Activated CD4-positive, alpha-beta T cell treated with anti-CD3 and anti-CD28 coated beads, Interleukin-2, amount 50 U/mL, for 24 hours (primary cell): ENCODE measurements at places on chromosomes 4 and X.

GRCh38 chr4:6951880-6952381 lies 42.3 kb downstream of the TBC1D14 start:
- no peak for DNase-seq

DNA sequence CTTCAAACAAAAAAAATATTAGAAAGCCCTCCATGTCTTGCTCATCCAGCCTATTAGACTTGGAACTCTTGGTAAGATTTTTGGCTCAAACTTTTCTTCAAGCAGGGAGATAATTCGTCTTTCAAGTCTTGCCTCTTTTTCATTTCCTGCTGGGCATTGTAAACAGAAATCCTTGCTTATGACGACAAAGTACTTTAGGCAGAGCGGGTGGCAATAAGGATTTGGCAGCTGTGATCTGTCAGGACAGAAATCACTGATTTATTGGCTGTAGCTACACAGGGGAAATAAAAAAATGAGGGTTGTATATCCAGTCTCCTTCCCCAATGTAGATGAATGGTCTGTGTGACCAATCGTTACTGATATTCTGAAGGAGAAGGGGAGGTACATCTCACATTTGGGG lies 121.6 kb downstream of the SLC4A4 start:
- DNase-seq: no peak

- no peak for DNase-seq
Measured at GRCh38 chr4:101253121-101253520, 94.2 kb downstream of the PPP3CA start.

DNA sequence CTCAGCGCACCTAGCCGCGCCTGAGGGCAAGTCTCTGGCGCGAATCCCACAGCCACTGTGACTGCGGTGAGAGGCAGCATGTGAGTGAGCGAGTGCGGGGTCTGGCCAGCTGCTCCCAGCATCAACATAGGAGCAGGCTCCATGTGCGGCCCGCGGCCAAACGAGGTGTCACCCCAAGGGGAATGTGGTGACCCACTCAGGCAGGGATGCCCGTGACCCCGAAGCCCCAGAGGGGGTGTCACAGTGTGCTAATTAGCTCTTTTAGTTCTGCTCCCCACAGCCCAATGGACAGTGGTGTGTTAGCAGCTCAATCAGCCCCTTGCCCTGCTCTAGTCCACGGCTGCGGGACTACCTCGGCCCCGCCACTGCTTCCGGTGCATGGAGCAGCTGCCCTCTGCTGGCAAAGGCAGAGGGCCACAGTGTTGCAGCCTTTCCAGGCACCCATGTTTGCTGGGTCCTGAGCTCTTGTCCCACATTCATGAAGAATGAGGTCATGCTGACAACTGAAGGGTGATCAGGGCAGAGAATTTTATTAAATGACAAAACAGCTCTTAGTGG lies 61.4 kb downstream of the AGA start:
- no peak for DNase-seq
